ENCODE measurements at places on chromosomes 16 and 17.

GRCh38 chr17:17845046-17845775 lies 8.4 kb upstream of the SREBF1 start:
- H3K4me1 ChIP-seq = peaks cover 10% of the 10 kb centered on the region
- H3K4me3 ChIP-seq = no peak overlapping the region
- H3K36me3 ChIP-seq = no peaks in the 10 kb centered on the region
- H3K27ac ChIP-seq = no peak overlapping the region

DNA sequence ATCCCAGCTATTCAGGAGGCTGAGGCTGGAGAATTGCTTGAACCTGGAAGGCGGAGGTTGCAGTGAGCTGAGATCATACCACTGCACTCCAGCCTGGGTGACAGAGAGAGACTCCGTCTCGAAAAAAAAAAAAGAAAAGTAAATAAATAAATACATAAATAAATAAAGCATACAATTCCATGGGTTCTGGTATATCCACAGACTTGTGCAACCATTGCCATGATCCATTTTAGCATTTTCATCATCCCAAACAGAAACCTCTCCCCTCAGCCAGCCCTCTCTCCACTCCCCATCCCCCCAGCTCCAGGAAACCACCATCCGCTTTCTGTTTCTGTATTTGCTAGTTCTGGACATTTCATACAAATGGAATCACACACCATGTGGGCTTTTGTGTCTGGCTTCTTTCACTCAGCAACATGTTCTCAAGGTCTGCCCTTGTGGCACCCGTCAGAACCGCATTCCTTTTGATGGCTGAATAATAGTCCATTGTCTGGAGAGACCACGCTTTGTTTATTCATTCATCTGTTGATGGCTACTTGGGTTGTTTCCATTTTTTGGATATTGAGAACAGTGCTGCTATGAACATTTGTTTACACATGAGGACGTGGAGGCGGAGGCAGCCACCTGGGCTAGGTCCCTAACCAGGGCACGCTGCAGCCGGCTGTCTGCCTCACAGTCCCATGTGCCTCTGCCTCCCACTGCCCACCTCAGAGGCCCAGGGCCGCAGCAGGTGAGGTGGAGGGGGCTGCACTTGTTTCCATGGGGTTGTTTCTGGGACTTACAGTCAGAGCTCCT lies 76.2 kb downstream of the NT5M start:
- no peaks in the 10 kb centered on the region for H3K4me1 ChIP-seq
- H3K36me3 ChIP-seq = no peaks in the 10 kb centered on the region
- H3K4me3 ChIP-seq = no peak overlapping the region
- H3K27ac ChIP-seq = no peak overlapping the region

GRCh38 chr16:82091241-82091640 lies 56.2 kb downstream of the HSD17B2 start:
- no peak overlapping the region for H3K27ac ChIP-seq
- no peaks in the 10 kb centered on the region for H3K36me3 ChIP-seq
- no peaks in the 10 kb centered on the region for H3K4me1 ChIP-seq
- DNase-seq = no peak

GRCh38 chr16:12201866-12202265 lies 225.3 kb downstream of the SNX29 start:
- no peak overlapping the region for H3K4me3 ChIP-seq
- no peak overlapping the region for H3K27ac ChIP-seq
- H3K27me3 ChIP-seq = no peaks in the 10 kb centered on the region
- DNase-seq = no peak
- H3K36me3 ChIP-seq = no peaks in the 10 kb centered on the region

DNA sequence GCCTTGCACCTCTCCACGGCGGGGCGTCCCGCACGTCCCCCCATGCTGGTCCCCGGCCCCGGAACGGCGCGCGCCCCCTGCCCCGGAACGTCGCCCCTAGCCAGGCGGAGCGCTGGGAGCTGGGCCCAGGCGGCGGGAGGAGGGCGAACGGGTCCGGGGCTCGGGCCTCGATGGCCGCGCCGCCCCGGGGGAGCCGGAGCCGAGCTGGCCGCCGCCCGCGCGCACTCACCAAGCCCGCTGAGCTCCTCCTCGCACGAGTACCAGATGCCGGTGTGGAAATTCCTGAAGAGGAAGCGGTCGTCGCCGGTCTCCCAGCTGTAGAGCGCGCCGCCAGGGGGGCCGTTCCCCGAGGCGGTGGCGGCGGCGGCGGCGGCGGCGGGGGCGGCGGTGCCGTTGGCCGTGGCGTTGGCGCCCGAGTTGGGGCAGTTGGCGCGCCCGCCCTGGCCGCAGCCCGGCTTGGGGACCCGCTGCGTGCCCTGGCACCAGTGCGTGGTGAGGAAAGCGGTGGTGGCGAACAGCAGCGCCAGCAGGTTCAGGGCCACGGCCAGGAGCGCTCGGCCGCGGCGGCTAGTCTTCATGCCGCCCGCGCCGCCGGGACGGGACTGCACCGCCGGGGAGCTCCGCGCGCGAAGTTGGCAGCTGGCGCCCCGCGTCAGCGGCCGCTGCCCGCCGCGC lies 530 bp downstream of the GSG1L start:
- peaks cover 7% of the 10 kb centered on the region for H3K4me1 ChIP-seq
- H3K27ac ChIP-seq = no peak overlapping the region
- H3K4me3 ChIP-seq = no peak overlapping the region

DNA sequence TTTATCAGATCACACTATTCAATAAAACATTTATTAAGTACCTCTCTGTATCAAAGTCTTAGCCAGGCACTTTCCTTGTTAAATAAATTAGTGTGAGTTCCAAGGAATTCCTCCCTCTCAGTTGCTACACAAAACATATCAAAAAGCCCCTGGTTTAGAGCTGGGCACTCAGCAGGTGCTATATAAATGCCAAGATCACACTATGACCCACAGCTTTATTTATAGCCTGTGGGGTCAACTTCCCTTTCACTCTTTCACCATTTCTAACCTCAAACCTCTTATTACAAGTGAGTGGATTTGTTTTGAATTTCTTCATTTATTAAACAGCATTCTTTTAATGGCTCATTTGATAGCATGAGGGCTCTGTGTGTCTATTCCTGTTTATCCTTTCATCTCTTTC lies 112.6 kb upstream of the MPHOSPH6 start:
- DNase-seq = no peak
- H3K27ac ChIP-seq = no peak overlapping the region
- H3K4me3 ChIP-seq = no peak overlapping the region
- no peaks in the 10 kb centered on the region for H3K4me1 ChIP-seq
- H3K36me3 ChIP-seq = no peaks in the 10 kb centered on the region

GRCh38 chr17:35342276-35342675 lies 31.1 kb downstream of the SLFN11 start:
- H3K36me3 ChIP-seq = no peaks in the 10 kb centered on the region
- H3K27ac ChIP-seq = no peak overlapping the region
- peaks cover 74% of the 10 kb centered on the region for H3K27me3 ChIP-seq
- H3K4me1 ChIP-seq = peaks cover 6% of the 10 kb centered on the region

DNA sequence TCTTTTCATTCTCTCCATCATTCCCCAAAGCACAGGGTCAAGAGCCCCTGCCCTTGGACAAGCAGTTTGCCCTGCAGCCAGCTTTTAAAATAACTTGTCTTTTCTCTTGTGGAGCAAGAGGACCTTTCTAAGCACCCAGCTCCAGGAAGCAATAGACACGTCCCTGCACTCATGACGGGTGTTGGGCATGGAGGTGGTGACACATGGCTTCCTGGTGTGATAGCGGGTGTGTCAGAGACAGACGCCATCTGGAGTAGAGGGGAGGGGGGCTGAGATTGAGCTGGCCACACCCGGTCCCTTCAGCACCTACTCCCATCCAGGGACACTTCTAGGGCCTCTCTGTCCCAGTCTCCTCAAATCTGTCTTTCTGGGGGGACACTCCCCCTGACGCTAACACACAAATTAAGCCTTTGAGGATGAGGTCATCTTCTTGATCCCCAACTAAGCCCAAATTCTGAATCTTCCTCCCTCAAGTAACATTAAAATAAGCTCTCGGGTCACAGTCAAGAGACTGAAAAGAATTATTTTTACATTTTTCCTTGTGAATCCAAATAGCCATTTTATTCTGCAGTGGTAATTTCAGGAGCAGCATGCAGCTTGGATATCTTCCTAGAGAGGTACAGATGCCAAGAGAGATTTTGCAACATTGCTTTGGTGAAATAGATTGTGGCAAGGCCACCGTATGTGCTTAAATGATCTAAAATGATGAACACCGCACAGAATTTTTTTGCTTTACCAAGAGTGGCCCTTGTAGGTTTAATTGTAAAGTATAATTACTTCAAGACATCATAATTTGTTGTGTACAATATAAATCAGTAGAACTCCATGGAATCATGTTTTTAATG lies 216.6 kb upstream of the IRX3 start:
- H3K36me3 ChIP-seq = peaks cover 1% of the 10 kb centered on the region
- H3K4me3 ChIP-seq = no peak overlapping the region
- H3K27ac ChIP-seq = no peak overlapping the region
- no peak for DNase-seq
- peaks cover 39% of the 10 kb centered on the region for H3K4me1 ChIP-seq
- H3K27me3 ChIP-seq = peaks cover 14% of the 10 kb centered on the region

GRCh38 chr17:59355030-59355701 lies 23.7 kb downstream of the YPEL2 start:
- H3K27me3 ChIP-seq = no peaks in the 10 kb centered on the region
- H3K27ac ChIP-seq = no peak overlapping the region
- H3K4me3 ChIP-seq = no peak overlapping the region
- H3K4me1 ChIP-seq = peaks cover 17% of the 10 kb centered on the region

DNA sequence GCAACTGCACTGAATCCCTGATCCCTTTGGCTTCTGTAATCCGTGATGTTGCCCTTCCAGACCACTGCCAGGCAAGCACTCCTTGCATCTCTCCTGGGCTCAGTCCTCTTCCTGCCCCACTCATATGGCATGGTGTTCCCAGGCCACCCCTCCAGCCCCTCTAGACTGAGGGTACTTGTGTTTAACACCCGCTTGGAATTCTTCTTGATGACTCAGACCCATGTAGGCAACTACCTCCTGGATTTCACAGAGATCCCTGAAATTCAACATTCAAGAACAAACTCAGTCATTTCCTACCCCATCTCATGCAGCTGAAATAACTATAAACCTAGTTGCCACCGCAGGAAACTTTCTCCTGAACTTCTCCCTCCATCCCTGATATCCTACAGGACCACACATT lies 541.9 kb upstream of the CDH11 start:
- peaks cover 6% of the 10 kb centered on the region for H3K27me3 ChIP-seq
- no peak overlapping the region for H3K27ac ChIP-seq
- H3K4me1 ChIP-seq = peaks cover 22% of the 10 kb centered on the region
- DNase-seq = no peak

DNA sequence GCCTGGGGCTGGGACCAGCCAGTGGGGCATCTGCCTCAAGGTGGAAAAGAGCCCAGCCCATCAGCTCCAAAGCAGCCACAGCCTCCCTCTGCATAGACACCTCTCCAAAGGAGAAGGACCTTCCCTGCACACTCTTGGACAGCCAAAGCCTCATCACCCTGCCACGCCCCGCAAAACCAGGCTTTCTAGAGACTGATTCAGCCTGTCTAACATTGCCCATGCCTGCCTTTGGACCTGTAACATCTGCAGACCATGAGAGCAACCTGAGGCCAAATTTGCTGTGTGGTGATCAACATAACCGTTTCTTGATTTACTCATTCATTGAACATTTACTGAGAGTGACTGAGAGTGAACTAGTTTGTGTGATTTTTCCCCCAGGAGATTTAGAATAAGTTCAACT lies 219.7 kb upstream of the HSBP1 start:
- H3K27me3 ChIP-seq = peaks cover 43% of the 10 kb centered on the region
- no peak for DNase-seq
- H3K36me3 ChIP-seq = no peaks in the 10 kb centered on the region
- H3K4me3 ChIP-seq = no peak overlapping the region

Data from mesothelial cell of epicardium (in vitro differentiated cells).